ENCODE measurements at places on chromosomes 5 and 9. TPM values are rescaled to one million over a fixed set of nuclear protein-coding genes. Genes with fewer than 3 reads are reported as not detected.

DNA sequence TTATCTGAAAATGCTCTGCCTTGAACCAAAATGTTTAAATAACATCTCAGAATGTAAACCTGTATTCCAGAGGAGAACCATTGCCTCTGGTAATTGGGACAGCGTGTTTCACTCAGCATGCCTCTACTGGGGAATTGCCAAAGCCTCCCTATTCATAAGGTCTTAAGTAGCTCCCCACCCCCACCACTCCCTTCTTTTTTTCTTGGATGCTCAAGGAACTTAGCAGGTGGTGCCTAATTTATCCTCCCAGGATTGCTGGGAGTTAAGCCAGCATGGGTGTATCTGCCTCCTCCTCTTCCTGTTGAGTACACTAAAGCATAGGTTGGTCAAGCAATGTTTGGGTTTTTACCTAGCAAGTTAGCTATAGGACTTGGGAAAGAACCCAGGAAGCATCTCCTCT is 220.2 kb downstream of the DMAC1 start:
- no peaks in the 10 kb centered on the region for H3K4me1 ChIP-seq
- peaks cover 6% of the 10 kb centered on the region for H3K27me3 ChIP-seq
- no peak overlapping the region for H3K27ac ChIP-seq

- no peaks in the 10 kb centered on the region for H3K4me1 ChIP-seq
- no peak overlapping the region for H3K27ac ChIP-seq
- H3K27me3 ChIP-seq = no peaks in the 10 kb centered on the region
- no peaks in the 10 kb centered on the region for H3K36me3 ChIP-seq
- DNase-seq = no peak
- no peak overlapping the region for H3K4me3 ChIP-seq
These were observed 198.0 kb upstream of the EGFLAM start for GRCh38 chr5:38060354-38060753.

DNA sequence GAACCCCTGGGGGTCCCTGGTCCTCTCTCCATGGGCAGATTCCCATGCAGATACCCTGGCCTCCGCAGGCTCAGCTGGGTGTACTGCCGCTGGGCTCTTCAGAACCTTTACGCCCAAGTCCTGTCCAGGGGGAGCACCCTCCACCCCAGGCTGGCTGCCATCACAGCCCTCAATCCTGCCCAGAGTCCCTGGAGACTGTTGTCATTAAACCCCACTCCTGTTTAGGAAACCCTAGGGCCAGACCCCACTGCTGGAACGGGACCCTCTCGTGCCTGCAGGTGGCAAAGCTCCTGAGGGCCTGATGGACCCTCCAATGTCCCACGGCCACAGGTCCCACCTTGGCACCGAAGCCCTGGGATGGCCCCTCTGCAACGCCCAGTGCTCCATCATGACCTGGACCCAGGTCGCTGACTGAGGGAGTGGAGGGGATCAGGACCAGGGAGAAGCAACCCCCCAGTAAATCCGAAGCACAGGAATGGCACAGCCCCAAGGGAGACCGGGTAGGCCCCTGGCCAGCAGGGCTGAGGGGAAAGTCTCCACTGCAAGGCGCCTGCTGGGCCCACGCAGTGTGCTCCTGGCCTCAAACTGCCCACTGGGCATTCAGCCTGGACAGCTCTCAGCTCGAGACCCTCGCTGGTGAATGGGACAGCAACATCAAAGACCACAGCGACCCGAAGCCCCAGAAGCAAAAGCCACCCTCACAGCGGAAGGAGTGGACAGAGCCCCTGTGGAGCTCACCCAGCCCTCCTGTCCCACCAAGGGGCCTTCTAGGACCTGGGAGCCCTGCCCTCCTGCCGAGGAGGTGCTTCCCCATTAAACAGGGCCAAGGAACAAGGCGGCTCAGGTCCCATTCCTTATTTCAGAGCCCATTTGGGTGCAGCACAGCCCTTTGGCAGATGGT is 8.3 kb downstream of the ZDHHC11B start:
- no peaks in the 10 kb centered on the region for H3K36me3 ChIP-seq
- no peak overlapping the region for H3K27ac ChIP-seq
- H3K27me3 ChIP-seq = no peaks in the 10 kb centered on the region

DNA sequence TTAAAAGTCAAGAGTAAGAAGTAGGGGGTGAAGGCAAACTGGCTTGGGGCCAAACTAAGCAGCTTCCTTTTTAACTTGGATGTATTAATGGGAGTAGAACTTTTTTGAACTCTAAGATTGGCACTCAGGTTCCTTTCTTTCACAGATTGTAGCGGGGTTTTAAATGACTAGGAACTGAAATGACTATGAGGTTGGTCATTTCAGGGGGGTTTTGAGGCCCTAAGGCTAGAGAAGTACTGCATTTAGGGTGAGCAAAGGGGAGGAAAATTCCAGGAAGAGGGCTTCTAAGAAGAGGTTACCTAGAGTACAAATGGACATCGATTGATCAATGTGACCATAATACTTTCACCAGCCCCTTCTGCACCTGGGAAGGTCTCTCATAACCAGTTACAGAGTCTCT is 381.8 kb downstream of the MLLT3 start:
- no peak overlapping the region for H3K27ac ChIP-seq
- H3K4me3 ChIP-seq = no peak overlapping the region
- peaks cover 57% of the 10 kb centered on the region for H3K4me1 ChIP-seq

GRCh38 chr9:7894231-7894630 is 94.7 kb upstream of the DMAC1 start:
- H3K27me3 ChIP-seq = peaks cover 3% of the 10 kb centered on the region
- H3K4me3 ChIP-seq = no peak overlapping the region
- no peaks in the 10 kb centered on the region for H3K36me3 ChIP-seq
- no peak for DNase-seq
- H3K27ac ChIP-seq = no peak overlapping the region
- H3K4me1 ChIP-seq = no peaks in the 10 kb centered on the region

DNA sequence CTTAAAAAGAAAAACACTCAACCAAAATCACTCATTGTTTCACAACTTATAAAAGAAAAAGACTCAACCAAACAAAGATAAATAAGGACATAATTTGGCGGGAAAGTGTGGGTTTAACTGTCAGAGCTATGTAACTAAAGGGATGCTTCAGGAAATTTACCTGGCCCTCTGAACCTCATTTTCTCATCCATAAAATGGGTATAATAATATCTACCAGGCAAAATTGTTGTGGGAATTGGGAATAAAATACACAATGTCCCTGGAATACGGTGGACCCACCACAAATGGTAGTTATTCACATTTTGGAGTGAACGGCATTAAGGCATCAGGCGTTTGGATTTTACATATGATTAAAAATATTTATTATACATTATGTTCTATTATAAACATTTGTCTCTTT is 228.5 kb upstream of the ANKRD55 start:
- H3K4me3 ChIP-seq = no peak overlapping the region
- H3K27ac ChIP-seq = no peak overlapping the region
- no peak for DNase-seq
- no peaks in the 10 kb centered on the region for H3K36me3 ChIP-seq
- peaks cover 2% of the 10 kb centered on the region for H3K27me3 ChIP-seq

DNA sequence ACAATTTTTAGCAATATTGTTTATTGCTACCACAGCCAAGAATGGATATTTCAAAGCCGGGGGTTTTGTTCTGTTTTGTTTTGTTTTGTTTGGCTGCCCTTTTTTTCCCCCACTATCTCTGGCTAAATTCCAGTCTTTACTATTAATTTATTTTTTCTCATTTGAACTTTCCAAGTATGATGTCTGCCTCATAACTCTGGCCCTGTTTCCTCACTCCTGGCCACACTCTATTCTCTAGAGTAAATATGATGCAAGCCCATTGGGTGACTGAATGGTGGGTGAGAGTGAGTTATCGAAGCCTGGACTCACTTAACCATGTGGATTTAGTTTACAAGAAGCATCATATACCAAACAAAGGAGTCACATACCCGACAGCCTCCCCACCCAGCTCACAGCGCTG is 41.9 kb downstream of the WDR36 start:
- peaks cover 13% of the 10 kb centered on the region for H3K4me1 ChIP-seq
- H3K4me3 ChIP-seq = no peak overlapping the region
- no peak overlapping the region for H3K27ac ChIP-seq
- DNase-seq = no peak

- H3K4me1 ChIP-seq = peaks cover 47% of the 10 kb centered on the region
- peak overlapping the region; percentile 70 for H3K4me3 ChIP-seq
- peaks cover 47% of the 10 kb centered on the region for H3K36me3 ChIP-seq
- peak overlapping the region; percentile 51 for H3K27ac ChIP-seq
- no peak for DNase-seq
These were observed 4.0 kb downstream of the TUT7 start for GRCh38 chr9:86350006-86350760.

DNA sequence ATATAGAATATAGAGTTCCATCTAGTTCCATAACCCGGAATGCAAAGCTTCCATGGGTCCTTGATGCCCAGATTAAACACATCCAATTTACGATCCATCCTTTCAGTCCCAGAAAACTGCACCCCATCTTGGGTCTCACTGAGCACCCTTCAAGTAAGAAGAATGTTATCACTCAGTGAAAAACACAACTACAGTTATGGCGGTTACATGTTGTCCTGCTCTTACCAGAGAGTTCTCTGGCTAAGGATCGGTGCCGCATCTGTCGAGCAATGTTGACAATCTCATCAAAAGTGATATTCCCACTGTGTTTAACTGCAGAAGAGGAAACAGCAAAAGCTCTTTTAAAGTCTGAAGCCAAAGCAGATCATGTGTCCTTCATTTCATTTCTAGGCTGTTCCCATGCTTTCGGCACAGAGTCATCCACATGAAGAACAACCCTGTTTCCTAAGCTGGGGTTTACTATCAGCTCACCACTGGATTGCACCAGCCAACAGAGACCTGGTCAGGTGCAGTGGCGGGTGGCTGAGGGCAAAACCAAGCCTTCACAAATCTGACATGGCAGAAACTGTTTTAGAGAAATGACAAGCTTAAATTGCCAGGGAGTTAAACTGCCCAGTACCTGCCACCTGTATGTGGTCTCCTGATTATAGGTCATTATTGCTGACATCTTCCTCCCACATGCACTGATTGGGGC is 2.9 kb downstream of the RPL12 start:
- peak overlapping the region; percentile 98 for H3K4me3 ChIP-seq
- peaks cover 77% of the 10 kb centered on the region for H3K36me3 ChIP-seq
- H3K27me3 ChIP-seq = no peaks in the 10 kb centered on the region

DNA sequence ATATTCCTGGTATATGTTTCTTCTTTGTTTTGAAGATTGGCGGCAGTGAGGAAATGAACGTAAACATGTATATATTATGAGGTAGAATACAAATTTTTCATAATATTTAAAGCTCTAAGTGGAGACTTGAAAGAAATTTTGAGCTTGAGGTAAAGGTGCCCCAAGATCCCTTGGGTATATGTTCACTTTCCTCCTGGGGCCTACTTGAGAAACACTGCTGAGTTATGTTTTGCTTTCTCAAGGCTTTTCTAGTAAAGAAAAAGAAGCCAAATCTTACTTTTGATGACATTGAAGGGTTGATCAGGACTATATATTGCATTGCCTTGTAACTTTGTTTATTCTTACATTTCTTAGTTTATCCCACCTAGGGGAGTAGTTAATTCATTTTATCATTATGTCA is 30.7 kb downstream of the AP3S1 start:
- no peak overlapping the region for H3K4me3 ChIP-seq
- peaks cover 22% of the 10 kb centered on the region for H3K36me3 ChIP-seq
- peaks cover 2% of the 10 kb centered on the region for H3K4me1 ChIP-seq
- no peak for DNase-seq
- no peak overlapping the region for H3K27ac ChIP-seq

GRCh38 chr5:42894057-42894456 is 82.4 kb upstream of the SELENOP start:
- no peak for DNase-seq
- no peaks in the 10 kb centered on the region for H3K36me3 ChIP-seq
- H3K27me3 ChIP-seq = peaks cover 20% of the 10 kb centered on the region
- no peak overlapping the region for H3K4me3 ChIP-seq

GRCh38 chr5:3179220-3179619 is 416.4 kb upstream of the IRX1 start:
- H3K4me1 ChIP-seq = no peaks in the 10 kb centered on the region
- no peaks in the 10 kb centered on the region for H3K27me3 ChIP-seq
- H3K27ac ChIP-seq = no peak overlapping the region
- H3K36me3 ChIP-seq = no peaks in the 10 kb centered on the region

GRCh38 chr9:69759421-69760277 is at the start of gene PTAR1:
Gene PTAR1, minus strand, starts transcription at chr9:69760011. Its CDS starts 73 bp downstream, at chr9:69759938.
- H3K27me3 ChIP-seq = no peaks in the 10 kb centered on the region
- H3K4me3 ChIP-seq = peak within 1 kb of the TSS; percentile 98
- H3K36me3 ChIP-seq = peaks cover 18% of the 10 kb centered on the region

- no peaks in the 10 kb centered on the region for H3K4me1 ChIP-seq
- no peak for DNase-seq
- peaks cover 29% of the 10 kb centered on the region for H3K27me3 ChIP-seq
- no peak overlapping the region for H3K4me3 ChIP-seq
- H3K36me3 ChIP-seq = no peaks in the 10 kb centered on the region
- H3K27ac ChIP-seq = no peak overlapping the region
These were observed 564.7 kb downstream of the PDE4D start for GRCh38 chr5:59328709-59329296.

GRCh38 chr5:151157426-151158286 is at the start of gene ANXA6:
Gene ANXA6, minus strand, starts transcription at chr5:151157779. Its CDS starts 9,878 bp downstream, at chr5:151147901.
- H3K4me3 ChIP-seq = peak within 1 kb of the TSS; percentile 98
- peaks cover 53% of the 10 kb centered on the region for H3K4me1 ChIP-seq
- peak; percentile 92 for DNase-seq
- H3K36me3 ChIP-seq = peaks cover 26% of the 10 kb centered on the region
- H3K27me3 ChIP-seq = no peaks in the 10 kb centered on the region
- peak within 1 kb of the TSS; percentile 95 for H3K27ac ChIP-seq

DNA sequence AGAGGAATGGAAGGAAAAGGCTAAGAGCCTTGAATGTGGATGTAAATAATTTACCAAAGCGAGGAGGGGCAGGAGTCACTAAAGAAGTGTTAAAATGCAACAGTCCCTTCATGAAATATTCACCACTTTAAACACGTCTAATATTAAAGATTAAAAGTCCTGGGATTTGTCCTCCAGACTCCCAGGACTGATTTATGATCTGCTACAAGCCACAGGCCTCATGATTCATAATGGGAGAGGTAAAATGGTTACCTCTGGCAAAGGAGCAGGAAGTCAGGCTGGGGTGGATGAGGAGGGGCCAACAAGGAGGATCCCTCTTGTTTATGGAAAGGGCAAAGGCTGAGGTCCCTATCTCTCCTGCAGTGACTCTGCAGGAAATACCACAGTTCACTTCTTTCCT is 292.4 kb downstream of the TRIM32 start:
- no peaks in the 10 kb centered on the region for H3K36me3 ChIP-seq
- DNase-seq = no peak
- H3K4me1 ChIP-seq = no peaks in the 10 kb centered on the region

GNA14 gene
- not detected for total RNA-seq

IL9 gene
- total RNA-seq = not detected

FOXI1 gene
- total RNA-seq = not detected

PCDHB12 gene
- not detected for total RNA-seq

ALDH1A1 gene
- total RNA-seq = not detected

Measured in activated CD4-positive, alpha-beta T cell treated with anti-CD3 and anti-CD28 coated beads, Interleukin-2, amount 10 ng/mL, durations not matched to agents 24 days and 14 days (primary cell).